ENCODE measurements at places on chromosomes 16 and 17.

DNA sequence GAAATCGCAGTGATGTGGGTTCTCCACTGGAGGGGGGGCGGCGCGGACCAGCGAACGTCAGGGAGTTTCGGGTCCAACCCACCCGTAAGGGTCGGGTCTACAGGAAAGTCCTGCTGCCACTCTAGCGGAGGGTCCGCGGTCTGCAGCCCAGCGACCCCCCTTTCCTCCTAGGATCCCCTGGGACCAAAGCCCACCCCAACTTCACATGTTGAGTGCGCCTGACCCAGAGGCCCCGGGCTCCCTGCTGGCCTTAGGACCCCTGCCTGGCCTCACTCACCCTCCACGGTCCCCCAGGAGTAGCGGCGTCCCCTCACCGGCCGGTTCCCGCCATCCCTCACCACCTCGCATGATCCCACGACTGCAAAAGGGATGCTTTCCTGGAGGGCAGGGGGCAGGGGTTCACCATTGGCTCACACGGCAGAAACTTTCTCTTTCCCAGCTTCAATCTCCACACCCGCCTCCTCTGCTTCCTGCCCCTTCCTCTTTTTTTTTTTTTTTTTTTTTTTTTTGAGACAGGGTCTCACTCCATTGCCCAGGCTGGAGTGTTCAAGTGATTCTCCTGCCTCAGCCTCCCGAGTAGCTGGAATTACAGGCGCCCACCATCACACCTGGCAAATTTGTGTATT, 3.1 kb downstream of the SEPTIN1 start:
- DNase-seq, result no peak

GRCh38 chr17:39118674-39119419, 32.6 kb downstream of the PLXDC1 start:
- DNase-seq, result no peak

DNA sequence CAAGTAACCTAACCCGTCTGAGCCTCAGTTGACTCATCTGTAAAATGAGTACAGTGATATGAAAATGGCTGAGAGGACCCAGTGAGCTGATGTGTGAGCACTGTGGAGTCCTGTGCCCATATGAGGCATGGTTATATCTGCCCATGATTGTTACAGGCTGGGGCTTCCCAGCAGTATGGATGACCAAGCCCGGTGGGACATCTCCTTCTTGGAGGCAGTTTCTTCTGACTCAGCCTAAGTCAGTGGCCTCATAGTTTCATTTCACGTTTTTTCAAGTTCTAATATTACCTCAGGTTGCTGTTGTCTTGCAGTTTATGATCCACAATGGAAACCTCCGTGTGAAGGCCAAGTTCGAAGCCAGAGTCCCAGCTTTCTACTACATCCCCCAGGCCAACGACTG, 4.8 kb downstream of the ADAP2 start:
- DNase-seq, result no peak

DNA sequence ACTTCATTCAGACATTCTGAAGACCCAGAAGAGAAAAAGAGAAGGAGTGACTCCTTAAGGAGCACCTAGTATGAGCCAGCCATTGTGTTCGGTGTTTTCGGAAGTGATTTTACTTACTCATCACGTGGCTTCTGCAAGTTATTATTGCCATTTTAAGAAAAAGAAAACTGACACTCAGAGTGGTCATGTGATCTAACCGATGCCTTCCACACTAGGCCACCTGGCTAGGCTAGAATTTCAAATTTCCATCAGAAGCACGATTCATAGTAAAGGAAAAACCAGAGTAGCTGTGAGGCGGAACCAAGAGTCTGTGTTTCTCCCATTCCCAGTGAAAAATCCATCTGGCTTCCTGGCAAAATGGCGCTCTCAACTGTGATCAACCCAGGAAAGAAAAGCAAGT, 32.0 kb downstream of the GTF3C1 start:
- DNase-seq, result no peak

DNA sequence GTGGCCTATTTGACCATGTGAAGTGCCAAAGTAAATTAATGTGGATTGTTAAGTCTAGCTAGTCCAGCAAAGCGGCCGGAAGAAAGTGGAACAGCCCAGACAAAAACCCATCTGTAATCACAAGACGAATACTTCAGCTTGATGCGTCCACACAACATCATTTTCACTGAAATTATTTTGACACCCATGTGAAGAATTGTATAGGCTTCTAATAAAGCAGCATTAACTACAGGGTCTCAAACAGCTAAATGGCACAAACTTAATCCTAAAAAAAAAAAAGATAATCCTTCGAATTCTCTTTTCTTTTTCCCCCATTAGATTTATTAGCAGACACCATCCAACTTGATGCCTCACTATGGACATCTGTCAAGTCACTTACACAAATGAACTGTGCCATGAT, 73.8 kb downstream of the TOX3 start:
- DNase-seq, result no peak

GRCh38 chr16:53566552-53567245, 63.7 kb upstream of the AKTIP start:
- DNase-seq, result no peak

GRCh38 chr17:45332989-45333701, 16.3 kb upstream of the MAP3K14 start:
- DNase-seq, result peak; percentile 40

DNA sequence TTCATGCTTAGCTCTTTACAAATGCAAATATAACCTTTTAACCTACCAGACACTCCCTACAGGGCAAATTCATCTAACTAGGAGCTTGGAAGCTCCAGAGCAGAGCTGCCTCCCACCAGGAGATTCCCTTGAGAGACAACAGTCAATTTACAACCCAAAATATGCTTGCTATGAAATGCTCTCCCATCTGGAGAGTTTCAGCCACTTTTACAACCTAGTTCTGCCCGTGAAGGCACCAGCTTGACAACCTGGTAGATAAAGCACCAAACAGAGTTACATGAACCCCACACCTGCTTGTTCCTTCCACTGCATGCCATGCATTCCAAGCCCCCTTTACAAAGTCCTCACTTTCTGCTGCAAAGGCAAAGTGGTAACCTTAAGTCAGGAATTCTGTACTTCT, 215.3 kb upstream of the KIF2B start:
- no peak for DNase-seq

DNA sequence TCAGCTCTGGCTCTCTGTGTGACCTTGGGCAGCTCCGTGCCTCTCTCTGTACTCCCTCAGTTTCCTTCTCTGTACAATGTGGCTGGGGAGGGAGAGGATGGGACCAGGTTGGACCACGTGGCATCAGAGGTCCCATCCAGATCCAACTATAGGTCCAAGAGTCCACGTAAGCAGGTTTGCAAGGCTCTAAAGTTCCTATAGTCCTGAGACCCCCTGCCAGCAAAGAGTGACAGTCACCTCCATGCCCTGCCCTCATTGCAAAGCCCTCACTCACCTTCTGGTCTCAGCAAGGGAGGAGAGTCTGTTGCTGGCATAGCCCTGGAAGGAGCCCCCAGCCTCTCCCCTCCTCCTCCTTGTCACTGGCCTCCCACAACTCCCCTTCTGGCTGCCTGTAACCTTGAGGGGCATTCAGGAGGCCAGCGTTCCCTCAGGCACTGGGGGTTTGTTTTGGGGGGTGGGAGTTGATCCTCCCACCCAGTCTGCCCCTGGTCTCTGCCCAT, 6.1 kb upstream of the DRC7 start:
- no peak for DNase-seq

DNA sequence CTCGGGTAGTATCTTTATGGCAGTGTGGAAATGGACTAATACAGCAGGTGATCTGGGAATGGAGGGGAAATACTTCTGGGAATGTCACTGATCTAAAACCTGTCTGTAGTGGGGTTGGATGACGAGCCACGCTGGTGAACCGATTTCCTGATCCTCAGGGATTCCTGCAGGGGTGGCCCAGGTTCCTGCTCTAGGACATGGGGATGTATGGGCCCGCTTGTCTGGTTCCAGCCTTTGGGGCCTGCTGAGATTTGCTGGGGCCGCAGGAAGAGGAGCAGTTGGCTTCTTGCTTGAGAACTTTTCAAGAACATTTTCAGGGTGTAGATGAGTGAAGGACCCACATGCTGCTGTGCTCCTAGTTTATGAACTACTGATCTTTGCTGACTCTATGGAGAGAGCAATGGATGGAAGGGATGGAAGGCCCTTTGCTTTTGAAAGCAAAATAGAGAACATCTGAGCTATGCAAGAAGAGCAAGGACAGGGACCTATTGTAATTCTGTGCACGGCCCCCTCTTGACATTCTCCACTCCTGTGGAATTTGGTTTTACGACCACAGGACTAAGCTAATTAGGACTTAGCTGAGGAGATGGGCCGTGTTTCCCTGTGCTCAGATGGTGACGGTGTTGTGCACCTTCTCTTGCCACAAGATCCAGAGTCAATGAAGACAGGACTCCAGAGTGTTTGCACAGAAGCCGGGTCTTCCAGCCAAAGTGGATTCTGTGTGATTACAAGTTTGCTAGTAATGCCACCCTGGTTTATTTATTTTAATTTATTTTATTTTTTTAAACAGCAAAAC, 90.5 kb downstream of the SEC14L1 start:
- DNase-seq, result no peak

DNA sequence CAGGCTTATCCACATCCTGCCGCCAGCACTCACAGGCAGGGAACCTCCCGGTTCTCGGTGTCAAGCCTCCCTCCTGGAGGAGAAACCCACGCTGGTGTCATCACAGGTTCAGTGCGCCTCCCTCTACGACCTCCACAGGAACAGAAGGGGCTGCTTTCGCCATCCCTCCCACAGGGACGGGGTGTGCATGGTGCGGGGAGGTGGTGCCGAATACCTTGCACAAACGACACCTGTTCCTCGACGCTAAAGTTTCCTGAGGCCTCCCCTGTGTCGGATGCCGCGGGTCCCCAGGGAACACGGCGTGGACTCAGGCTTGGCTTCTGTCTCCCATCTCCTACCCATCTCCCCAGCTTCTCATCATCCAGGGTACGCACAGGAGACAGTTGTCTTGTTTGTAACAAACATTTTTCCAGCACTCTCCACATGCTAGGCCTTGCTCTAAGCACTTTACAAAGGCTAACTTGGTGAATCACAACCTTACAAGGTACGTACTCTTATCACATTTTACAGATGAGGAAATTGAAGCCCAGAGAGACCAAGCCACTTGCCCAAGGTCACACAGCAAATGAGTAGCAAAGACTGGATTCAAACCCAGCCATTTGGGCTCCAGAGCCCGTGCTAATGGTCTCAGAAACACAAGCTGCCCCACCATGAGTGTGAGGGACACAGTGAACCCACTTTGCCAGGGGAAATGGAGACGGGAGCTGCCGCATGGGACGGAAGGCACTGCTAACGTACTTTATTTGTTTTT, 271.6 kb downstream of the C16orf95 start:
- DNase-seq, result no peak

DNA sequence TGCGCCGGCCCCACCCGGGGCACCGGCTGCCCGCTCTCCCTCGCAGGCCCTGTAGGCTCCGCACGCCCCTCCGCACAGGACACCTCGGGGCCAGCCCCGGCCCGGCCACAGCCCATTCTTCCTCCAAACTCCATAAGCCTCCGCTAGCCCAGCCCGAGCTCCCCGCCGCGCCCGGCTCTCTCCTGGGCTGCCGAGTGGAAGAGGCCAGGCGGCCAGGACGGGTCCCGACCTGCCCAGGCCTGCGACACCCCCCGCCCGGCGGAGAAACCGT, 397 bp downstream of the NCOR1 start:
- peak; percentile 31 for DNase-seq

DNA sequence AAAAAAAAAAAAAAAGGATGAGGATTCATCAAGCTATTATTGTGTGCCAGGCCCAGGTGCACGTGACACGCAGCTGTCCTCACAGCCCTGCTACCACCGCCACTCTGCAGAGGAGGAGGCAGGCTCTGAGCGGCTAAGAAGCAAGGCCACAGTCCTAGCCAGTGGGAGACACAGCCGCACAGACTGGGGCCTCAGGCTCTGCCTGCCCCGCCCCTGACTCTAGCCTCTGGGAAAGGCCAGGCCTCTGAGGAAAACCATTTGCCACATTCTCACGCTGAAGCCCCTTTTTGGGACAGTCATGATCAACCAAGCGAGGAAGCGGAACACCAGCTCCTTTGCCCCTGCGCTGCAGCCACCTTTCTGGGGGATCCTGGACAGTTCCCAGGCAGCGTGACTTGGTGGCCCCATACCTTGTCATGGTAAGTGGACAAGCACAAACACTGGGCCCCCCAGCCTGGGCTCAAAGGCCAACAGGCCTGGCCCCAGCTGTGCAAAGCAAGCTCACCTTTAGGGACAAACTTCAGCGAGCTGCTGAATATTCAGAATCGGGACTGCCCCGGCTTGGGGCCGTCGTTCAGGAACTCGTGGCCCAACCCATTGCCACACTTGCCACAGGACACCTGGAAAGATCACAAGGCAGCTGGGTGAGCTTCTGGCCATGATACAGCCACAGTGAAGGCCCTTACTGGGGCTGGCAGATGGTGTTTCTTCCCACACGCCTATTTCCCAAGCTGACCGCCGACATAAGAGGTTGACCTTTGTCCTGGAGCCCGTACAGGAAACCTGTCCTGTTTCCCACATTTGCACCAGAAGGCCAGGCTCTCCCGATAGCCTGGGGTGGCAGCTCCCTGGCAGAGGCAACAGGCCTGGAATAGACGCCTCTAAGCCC, 2.5 kb downstream of the MSRB1 start:
- DNase-seq, result no peak

DNA sequence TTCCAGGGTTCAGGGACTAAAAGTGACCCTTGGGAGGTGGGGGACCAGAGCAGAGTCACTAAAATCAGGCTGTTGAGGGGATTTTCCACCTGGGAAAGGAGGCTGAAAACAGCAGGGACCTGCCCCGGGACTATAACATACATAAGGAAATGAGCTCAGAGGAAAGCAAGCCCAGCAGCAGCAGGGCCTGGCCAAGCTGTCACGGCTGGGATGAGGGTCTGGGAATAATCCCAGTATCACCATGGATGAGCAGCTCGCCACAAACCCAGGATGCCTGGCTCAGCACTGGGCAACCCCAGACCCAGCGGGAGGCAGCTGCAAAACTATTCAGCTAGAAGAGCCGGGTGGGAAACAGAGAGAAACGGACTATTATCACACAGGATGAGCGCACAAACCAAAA, 72.4 kb downstream of the RPH3AL start:
- DNase-seq, result no peak

DNA sequence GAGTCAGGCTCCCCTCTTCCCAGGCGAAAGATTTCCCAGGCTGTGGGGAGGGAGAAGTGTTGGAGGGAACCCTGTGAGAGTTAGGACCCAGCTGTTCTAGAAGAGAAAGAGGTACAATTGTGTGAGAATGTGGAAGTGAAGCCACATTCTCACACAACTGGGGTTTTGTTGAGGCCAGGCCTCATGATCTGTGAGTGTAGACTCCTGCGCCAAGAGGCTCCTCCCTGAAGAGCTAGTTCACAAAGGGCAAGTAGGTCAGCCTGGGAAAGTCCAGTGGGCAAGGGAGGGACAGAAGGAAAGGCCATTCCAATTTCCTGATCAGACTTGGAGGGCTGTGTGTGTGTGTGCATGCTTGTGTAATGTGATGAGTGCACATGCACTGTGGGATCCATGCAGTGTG, 15.2 kb downstream of the CD300LF start:
- no peak for DNase-seq

GRCh38 chr16:79597277-79598062, 3.1 kb downstream of the MAF start:
- no peak for DNase-seq

- peak; percentile 28 for DNase-seq
Measured at GRCh38 chr16:31202414-31203375, at the start of gene PYCARD. TSS of gene PYCARD (minus strand) at chr16:31202760. CDS start at chr16:31202690, 70 bp downstream.

GRCh38 chr16:27853651-27854050, 209.9 kb downstream of the GSG1L start:
- DNase-seq, result no peak
